ENCODE measurements at places on chromosomes 2 and 18.

DNA sequence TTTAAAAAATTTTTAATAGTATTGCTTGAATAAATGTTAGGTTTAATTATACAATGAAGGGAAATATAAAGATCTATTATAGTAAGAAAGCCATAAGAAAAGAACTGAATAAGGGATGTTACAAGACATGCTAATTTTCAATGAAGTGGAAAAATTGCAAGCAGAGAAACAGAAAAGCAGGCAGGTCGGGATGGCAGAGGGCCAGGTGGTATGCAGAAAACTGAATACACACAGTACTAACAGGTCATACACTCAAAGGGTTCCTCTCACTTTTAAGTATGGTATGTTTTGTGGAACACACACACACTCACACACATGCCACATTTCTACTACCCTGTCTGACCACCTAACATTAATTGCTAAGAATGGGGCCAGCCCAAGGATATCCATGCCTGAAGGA is 76.7 kb upstream of the DTNA start:
- no peak for DNase-seq

DNA sequence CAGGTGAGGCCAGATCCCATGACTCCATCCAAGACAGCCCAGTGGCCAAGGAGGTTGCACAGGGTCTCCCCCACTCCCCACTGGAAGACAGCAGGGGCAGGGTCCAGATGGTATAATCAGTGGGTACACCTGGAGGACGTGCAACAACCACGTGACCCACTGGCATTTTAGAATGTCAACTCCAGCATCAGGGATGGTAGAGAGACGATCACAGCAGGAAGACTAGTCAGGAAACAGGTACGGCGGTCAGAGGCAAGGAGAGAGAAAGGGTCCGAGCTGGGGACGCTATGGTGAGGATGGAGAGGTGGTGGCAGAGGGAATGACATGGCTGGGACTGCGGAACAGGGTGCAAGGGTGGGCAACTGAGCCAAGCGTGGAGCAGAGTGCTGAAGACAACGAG is 23.0 kb downstream of the SERTAD2 start:
- no peak for DNase-seq

DNA sequence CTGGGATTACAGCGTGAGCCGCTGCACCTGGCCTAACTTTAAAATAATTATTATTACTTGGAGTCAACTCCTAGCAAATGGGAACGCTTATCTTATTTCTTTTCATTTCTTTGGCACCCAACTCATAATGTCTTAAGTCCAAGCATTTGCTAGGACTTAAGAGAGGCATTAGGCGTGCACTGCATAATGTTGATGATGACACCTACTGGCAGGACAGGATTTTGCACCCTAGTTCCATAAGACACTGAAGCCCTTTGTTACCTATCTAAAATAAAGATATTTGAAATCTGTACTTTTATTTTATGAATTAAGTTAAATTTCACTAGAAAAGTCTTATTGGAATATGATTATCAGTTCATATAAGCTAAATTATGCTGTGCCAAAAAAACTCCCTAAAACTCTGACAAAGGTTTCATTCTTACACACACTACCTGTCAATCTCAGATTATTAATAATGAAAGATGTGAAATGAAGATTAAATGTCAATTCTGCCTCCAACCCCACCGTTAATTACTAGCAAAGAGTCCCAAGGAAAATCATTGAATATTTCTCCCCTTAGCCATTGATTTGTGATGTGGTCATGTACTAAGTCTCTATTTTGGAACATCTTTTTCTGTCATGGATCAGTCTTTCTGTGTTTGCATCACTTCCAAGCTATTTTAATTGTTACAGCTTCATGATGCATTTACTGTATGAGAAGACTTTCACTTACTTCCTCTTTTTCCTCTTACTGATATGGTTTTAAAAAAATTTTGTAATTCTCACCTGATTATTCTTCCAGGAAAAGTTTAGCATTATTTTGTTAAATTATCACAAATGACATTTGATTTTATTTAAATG is 12.7 kb upstream of the CDH2 start:
- peak; percentile 64 for DNase-seq

DNA sequence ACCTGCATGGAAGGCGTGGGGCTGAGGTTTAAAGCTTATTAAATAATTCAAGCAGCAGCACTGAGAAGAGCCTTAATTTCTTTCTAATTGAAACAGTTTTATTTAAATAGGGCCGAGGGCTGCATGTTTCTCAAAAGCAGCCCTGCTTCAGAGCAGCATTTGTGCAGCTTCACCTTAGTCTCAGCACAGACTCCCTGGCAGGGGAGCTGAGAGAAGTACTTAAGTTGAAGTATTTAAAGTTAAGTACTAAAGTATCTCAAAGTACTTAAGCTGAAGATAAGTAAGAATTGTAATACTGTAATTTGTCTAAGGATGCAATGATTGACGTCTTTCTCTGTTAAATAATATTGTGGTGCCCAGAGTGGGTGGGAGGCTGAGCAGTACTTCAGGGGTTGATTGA is 31.4 kb downstream of the IMPA2 start:
- DNase-seq = no peak

- DNase-seq = peak; percentile 24
Measured at GRCh38 chr2:131493199-131493968, 1.2 kb upstream of the MZT2A start.
